ENCODE measurements at places on chromosomes 12 and 14.

DNA sequence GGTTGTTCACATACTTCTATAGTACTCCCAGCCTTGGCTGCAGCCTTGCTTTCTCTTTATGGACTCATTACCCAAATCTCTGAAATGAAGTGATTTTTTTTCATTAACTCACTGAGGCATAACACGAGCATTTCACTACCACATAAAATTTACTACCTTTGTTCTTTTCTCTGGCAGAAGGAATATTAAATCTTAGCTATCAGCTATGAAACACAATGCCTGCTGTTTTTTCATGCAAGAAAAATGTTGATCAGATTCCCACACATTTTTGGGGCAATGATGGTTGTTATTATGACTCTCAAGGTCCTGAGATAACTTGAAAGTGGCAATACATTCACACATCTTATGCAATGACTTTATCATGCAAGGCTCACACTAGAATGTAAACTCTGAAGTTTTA lies 225.3 kb upstream of the ATP2B1 start:
- DNase-seq = no peak

- no peak for DNase-seq
These were observed 208.5 kb upstream of the DIO2 start for GRCh38 chr14:80419769-80420168.

- no peak for DNase-seq
These were observed 597 bp downstream of the SOAT2 start for GRCh38 chr12:53103860-53104305.

DNA sequence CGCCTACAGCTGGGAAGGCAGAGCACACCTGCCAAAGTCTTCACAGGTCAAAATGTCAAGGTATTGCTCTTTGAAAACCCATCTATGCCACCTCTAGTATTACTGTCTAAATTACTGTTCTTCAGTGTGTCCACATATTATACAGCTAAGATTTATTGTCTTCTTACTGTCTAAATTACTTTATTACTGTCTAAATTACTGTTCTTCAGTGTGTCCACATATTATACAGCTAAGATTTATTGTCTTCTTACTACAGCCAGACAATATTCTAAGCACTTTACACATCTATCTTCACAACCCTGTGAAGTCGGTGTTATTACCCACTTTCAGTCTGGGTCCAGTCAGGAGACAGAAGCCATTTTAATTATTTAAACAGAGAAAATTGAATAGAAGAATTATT lies 173.9 kb downstream of the MYRFL start:
- DNase-seq = no peak

DNA sequence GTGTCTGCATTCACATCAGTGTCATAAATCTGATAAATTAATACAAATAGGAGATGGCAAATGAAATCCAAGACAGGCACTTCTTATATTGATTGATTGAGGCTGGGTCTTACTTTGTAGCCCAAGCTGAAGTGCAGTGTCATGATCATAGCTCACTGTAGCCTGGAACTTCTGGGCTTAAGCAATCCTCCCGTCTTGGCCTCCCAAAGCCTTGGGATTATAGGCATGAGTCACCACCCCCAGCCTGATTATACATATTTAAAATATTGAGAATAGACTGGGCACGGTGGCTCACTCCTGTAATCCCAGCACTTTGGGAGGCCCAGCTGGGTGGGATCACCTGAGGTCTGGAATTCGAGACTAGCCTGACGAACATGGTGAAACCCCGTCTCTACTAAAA lies 51.3 kb downstream of the MARK3 start:
- no peak for DNase-seq

DNA sequence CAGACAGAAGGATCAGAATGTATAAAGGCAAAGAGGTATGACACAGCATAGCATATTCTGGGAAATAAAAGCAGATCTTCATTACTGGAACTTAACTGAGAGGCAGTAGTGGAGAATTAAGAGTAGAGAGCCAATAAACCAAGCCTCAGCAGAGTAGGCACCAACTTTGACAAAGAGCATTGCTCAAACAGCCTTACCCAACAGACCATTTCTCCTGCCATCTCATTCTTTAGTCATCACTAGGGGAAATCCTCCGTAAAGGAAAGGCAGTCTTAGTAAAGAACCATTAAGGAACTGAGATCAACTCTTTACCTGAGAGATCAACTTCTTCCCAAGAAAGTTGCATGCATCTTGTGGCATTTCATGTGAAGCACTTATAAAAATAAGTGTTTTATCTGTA lies 36.6 kb downstream of the SENP1 start:
- no peak for DNase-seq

DNA sequence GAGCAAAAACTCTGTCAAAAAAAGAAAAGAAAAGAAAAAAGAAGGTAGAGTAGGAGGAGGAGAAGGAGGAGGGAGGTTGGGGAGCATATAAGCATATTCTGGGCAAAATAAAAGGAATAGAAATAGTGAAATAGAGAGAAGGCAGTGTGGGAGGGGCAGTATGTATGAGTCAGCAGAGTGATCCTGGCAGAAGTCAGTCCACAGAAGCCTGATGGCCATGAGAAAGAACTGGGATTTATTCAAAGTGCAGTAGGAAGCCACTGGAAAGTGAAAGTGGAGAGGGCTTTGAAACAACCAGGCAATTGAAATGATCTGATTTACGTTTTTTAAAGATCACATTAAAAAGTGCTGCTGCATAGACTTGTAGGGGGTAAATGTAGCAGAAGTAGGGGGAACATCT lies 368.6 kb upstream of the USP15 start:
- no peak for DNase-seq

DNA sequence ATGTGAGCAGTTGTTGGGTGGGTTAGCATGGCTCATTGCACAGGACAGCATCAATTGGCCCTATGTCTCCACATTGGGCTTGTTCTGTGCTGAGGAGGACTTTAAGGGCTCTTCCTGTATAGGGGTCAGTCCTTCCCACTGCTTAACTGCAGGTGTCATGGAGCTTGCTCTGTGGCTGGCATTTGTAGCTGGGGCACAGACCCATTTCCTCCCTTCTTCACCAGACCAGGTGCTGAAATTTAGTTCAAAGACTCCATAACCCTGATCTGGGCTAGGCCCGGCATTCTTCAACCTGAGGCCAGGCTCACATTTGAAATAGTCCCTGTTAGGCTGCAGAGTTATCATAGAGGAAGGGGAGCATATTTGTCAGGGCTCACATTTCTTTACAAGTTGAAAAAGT lies 12.8 kb downstream of the CHST11 start:
- no peak for DNase-seq

GRCh38 chr12:101935890-101936746 lies 58.7 kb downstream of the DRAM1 start:
- no peak for DNase-seq

- no peak for DNase-seq
These were observed 645 bp downstream of the KITLG start for GRCh38 chr12:88579601-88580050.

DNA sequence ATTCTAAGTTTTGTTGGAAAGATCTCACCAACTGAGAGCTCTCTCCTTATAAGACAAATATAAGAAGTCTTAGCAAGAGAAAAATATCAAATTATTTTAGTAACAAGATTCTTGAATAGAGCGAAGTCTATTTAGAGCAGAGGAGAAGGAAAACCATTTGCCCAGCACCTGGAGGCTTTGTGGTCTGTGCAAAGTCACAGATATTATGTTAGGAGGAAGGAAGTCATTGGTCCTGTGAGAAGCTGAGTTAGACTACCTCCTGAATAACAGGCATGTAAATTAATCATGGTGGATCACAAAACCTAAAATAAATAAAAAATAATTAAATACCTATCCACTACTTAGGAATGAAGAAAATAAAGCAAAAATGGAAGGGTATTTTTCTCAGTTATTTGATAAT lies 38.4 kb upstream of the ATXN7L3B start:
- DNase-seq = no peak

- DNase-seq = no peak
These were observed 1.5 kb downstream of the PTMS start for GRCh38 chr12:6767353-6768319.

DNA sequence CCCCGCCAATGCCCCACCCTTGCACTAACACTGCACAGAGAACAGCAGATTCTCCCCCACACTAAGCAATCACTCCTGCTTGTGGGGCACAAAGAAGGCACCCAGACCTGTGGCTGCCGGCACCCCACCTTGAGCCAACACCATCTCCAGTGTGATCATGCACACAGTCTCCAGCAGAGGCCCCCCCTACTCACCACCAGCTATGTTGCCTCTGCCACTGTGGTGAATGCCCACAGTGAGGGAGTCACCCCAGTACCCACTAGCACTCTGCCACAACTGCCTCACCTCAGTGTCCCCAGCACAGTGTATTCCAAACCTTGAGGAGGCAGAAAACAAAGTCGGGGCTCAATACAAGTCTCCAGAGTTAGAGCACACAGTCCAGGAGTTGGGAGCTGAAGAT lies 261.7 kb upstream of the SSTR1 start:
- no peak for DNase-seq

GRCh38 chr14:93869427-93869826 lies 57.7 kb upstream of the FAM181A start:
- DNase-seq = no peak

DNA sequence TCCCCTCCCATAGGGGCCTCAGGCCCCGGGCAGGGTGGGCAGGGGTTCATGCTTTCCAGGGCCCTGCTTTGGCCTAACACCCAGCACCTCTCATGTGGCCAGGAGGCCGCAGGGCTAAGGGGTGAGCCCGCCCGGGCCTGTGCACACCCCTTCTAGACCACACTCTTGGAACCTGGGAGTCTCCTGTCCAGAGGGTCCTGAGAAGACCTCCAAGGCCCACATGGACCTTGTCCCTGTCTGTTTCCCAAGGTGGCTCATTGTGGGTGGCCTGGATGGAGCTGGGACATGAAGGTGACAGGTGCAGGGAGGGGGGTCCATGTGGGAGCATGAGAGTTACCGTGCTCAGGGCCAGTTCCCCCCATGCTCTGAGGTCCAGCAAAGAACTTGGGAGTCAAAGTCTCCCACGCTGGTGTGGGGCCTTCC lies 11.6 kb downstream of the DLK1 start:
- no peak for DNase-seq

DNA sequence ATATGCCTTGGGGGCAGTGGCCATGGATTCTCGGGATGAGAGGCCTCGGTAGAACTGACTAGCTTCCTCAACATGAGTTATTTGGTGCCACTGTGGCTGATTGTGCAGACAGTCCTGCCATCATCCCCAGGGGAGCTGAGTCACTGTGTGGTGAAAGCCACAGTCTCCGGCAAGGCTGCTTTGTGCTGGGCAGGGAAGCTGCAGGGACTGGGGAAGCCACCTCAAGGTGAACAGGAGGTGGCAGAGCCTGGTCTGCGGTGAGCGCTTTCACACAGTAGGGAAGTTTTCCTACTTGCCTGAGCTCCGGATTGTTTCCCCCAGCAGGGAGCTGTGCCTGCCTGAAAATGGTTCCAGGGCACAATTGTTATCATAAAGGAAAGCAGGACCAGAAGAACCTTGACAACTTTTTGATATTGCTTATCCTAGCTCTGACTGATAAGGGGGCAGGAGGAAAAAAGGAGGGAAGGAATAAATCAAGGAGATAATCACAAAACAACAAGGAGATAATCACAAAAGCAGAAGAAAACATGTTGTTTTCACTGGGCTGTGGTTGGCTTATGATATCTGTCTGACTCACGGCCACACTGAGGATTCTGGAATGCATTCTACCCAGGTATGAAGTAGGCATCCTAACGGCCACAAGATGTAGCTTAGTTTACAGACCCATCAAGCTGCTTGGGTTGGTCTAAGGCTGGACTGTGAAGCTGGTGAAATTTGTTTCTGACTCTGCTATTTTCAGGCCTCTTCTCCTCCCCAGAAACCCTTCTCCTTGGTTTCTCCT lies 32.2 kb upstream of the GNG2 start:
- peak; percentile 45 for DNase-seq
